A673 (cell line): ENCODE measurements at places on chromosomes 7 and 10.

- DNase-seq: no peak
Measured at GRCh38 chr10:69367469-69367868, 49.2 kb downstream of the TACR2 start.

- no peak for DNase-seq
Measured at GRCh38 chr10:112619556-112619955, 172.5 kb downstream of the VTI1A start.

GRCh38 chr7:146177301-146177700 is 60.7 kb downstream of the CNTNAP2 start:
- no peak for DNase-seq

GRCh38 chr7:132536654-132537395 is 39.4 kb downstream of the PLXNA4 start:
- DNase-seq: no peak

- no peak for DNase-seq
Measured at GRCh38 chr10:1233031-1233430, 176.8 kb downstream of the WDR37 start.

DNA sequence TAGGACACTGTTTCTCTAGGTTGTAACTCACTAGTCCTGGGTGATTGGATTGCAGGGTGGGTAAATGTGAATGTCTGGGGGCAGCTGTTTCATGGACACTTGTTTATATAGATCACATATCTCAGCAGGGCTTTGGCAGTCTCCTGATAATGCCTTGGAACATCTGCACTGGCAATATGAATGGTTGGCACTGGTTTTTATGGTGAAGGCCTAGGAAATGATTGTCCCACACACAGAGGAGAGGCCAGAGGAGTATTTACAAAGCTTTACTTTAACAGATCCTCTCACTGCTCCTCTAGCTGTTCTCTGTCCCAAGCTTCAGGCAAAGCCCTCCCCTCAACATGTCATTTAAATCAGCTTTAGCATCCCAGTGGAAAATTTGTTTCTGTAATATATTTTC is 171.3 kb upstream of the STEAP4 start:
- DNase-seq: no peak

DNA sequence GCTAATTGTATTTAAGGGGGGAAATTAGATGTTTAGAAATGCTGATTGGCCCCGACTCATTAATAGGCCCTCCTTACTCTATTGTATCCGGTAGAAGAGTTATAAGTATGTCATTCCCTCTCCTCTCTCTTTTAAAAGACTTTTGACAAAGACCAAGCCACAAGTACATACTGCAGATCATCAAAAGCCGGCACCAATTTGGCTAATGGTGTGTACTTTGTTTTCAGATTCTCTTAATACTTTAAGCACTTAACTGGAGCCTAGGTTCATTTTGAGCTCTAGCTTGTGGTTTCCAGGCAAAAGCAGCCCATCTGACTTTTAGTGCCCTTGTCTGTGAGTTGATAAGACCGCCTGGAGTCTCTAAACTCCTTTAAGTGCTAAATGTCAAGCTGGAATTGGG is 210.0 kb upstream of the LYZL1 start:
- DNase-seq: peak; percentile 81

DNA sequence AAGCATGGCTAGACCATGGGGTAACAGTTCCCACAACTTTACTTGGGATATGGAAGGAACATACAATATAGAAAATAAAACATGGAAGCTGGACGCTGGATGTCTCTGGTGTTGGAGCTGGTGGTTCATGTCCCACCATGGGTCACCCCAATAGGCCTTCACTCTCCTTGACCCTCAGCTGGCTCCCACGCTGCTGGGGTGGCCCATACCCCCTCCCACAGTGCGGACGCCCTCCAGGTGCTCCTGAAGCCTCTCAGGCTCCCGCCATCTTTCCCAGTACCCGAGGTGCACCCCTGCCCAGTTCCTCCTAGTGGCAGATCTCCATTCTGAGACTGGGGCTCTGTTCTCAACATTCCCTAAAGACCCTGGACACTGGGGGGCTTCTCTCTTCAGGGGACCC is 5.8 kb upstream of the CPA1 start:
- DNase-seq: no peak

DNA sequence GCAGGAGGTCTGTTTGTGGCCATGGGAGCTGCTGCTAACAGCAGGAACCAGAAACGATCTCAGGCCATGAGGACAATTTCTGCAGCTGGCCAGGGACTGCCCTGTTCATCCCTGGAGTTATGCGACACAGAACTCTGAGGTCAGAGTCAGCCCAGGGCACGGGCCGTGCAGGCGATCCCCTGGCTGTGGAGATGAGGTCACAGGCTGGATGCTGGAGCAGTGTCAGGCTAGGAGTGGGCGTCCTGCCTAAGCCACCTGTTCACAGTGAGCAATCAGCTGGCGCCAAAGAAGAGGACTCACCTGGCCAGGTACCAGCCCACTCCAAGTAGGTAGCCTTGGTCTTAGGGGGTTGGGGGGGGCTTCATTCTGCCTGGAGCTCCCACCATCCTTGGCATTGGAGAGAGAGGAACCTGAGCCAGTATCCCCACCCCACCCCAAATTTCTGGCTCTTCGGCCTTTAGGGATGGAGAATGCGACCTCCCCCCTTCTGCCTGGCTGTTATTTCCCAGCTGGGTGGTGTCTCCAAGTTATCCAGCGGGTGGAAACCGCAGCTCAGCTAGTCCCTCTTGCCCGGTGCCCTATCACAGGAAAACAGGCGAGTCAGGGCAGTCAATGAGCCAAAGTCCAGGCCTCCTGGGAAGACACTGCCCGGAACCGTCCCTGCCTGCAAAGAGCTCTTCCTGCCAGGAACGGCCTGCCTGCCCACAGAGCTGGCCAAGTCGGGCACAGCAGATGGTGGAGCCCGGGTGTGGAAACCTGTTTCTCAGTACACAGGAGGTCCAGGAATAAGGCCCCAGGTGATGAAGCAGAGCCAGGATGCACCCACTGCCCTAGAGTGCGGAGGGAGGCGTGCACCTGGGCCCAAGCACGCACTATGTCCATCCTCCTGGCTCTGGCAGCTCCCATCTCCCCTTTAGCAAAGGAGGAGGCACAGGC is 1.8 kb upstream of the TTYH3 start:
- no peak for DNase-seq

GRCh38 chr10:104038537-104038936 is 47.1 kb downstream of the COL17A1 start:
- DNase-seq: no peak

DNA sequence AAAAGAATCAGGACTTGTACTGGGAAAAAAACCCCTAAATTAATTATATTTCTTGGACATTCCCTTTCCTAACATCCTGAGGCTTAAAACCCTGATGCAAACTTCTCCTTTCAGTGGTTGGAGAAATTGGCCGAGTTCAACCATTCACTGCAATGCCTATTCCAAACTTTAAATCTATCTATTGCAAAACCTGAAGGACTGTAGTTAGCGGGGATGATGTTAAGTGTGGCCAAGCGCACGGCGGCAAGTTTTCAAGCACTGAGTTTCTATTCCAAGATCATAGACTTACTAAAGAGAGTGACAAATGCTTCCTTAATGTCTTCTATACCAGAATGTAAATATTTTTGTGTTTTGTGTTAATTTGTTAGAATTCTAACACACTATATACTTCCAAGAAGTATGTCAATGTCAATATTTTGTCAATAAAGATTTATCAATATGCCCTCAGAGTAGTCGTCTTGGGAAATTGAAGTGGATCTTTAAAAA is 6.6 kb downstream of the EMX2 start:
- DNase-seq: no peak

DNA sequence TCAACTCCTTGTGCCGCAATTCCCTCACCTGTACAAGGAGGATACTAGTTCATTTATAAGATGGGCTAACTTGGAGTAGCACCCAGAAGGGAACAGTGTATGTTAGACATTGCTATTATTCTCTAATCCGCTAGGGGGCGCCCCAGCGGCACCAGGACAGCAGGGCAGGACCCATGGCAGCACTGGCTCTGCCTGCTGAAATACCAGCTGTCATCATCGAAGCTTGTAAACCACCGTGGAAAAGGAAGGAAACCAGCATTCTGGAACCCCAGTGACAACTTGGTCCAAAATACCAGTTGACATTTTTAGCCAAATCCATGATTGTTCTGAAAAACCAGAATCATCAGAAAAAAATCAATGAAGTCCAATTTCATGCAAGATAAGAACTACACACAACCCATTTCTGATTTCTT is 134.4 kb downstream of the ITGA8 start:
- DNase-seq: peak; percentile 87
